ENCODE measurements at places on chromosomes 3 and 15. TPM values are rescaled to one million over a fixed set of nuclear protein-coding genes. Genes with fewer than 3 reads are reported as not detected.

The GOLGA6A gene
- total RNA-seq = 0.06 TPM

The ARPP21 gene
- not detected for total RNA-seq

- no peak for DNase-seq
Observed at GRCh38 chr3:156705761-156706616, 31.6 kb downstream of the TIPARP start.

The GUCA1C gene
- not detected for total RNA-seq

The OSBPL10 gene
- 14.0 TPM for total RNA-seq

DNA sequence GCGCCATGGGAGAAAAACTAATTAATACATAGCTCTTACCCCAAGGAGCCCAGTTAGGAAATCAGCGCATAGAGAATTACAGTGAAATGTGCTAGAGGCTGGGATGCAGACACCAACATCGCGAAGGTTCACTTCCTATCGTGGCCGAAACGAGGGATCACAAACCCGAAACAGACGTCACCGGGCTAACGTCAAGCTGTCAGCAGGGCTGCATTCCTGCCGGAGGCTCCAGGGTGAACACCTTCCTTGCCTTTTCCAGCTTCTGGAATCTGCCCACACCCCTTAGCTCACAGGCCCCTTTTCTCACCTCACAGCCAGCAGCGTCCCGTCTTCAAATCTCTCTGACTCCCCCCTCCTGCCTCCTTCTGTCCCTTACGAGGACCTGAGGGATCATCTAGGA, 13.0 kb downstream of the GP5 start:
- DNase-seq = no peak

The PXK gene
- total RNA-seq = 33.7 TPM

The C3orf70 gene
- 3.6 TPM for total RNA-seq

The NCEH1 gene
- 10.7 TPM for total RNA-seq

- peak; percentile 92 for DNase-seq
Observed at GRCh38 chr15:97009031-97009431, 678.5 kb downstream of the NR2F2 start.

The WDR93 gene
- not detected for total RNA-seq

The HIGD2B gene
- total RNA-seq = not detected

DNA sequence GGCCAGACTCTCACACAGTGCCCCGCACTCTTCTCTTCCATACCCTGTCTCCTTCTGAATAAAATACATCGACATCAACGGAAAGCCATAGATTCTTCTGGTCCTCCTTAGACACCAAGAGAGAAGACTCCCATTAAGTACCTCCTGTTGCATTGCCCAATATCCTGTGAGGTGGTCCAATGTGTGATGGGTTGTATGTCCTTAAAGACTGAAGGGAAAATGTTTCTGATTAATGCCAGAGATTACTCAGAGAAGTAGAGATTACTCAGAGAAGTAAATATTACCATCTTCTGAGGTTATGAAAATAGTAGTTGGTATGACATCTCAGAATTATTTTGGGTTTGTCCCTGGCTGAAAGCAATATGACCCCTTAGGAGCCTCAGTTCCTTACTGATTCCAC, 60.8 kb upstream of the GALNT15 start:
- peak; percentile 9 for DNase-seq

GRCh38 chr3:139710212-139710611, 32.4 kb upstream of the NMNAT3 start:
- no peak for DNase-seq

DNA sequence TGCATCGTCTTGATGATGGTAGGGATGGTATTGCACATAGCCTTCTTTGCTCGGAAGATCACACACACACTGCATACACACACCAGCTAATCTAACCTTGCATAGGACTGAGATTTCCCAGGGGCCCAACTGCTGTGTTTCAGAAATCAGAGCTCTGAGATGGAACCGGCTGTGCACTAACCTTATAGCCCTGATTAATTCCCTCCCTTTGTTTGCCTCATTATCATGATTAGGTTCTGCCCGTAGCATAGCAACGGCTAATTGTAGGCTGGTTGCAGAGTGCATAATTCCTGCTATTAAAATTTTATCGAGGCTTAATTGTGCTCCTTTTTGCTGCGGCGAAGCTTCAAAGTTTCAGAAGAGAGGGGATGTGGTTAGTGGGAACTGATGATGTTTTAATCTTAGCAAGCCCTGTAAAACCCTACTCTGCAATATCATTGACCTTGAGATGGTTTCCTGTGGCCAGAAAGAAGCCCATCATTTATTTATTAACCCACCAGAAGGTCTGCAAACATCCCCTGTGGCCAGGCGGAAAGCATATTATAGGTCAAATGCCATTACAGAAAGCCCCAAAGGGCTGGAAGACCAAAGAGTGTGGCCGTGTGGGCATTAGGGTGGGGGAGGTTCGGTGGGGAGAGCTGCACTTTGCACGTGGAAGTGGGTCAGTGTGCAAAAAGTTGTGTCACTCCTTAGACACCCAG, 56.2 kb upstream of the GLCE start:
- no peak for DNase-seq

The B4GALT4 gene
- total RNA-seq = 15.0 TPM

- no peak for DNase-seq
Observed at GRCh38 chr3:133914839-133915600, 19.3 kb upstream of the RAB6B start.

GRCh38 chr3:171066206-171066605, 39.7 kb upstream of the SLC2A2 start:
- no peak for DNase-seq

The SERPINI2 gene
- total RNA-seq = not detected

GRCh38 chr3:61157414-61157813, 93.8 kb downstream of the FHIT start:
- DNase-seq = no peak

DNA sequence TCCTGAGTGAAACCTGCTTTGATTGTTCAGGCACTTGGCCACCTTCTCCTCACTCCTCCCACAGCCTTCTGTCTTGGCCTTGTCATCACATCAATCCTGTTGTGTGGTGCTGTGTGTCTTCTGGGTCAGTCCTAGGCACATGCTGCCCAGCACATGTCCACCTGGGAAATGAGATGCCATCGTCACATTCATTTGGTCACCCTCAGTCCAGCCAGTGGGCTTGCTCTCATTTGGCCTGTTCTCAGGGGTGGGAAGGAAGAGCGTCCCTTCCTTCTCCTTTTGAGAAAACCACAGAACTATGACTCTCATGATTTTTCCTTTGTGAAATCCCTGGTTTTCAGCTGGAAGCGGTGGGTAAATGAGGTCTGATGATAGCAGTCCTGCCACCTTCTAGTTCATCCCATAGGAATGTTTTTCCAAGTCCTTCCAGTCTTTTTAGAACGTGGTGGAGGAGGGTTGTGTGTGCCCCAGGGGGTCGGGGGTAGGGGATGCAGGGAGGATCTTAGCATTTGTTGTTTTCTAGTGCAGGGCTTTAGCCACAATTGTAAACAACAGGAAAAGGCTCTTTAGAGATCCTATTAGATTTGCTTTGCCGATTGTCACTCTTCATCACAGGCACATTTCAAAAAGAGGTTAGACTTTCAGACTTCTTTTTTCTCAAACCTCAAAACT, 8.4 kb upstream of the PLA1A start:
- DNase-seq = no peak

The NOX5 gene
- total RNA-seq = not detected

DNA sequence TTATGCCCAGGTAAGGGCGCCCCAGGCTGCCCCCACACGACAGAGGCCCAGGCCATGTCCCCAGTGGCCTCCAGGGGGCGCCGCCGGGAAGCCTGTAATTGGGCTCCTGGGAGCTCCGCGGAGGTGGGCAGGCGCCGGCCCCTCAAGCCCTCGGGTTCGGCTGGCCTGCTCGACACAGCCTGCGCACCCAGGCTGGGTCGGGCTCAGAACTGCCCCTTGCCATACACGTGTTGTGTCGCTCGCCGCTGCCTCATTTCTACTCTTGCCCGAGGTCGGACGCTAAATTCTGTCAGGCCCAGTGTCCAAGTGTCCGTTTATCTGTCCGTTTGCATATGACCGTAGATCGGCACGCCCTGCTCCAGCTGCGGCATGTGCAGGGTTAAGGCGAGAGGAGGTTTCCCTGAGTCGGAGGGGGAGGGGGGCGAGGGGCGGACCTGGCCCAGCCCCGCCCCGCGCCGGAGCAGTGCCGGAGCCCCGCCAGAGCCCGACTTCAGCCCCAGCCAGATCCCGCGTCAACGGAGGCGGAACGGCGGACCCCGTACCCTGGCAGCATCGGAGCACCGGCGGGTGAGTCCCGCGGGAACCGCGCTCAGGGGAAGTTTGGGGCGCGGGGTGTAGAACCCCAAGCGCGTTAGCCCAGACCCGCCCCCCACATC, at the start of gene KLHDC8B:
KLHDC8B (plus strand) TSS at position 480 of the 656 bp plus-strand sequence. CDS start 1,172 bp downstream, outside the sequence.
- DNase-seq = peak; percentile 71

The RAD51 gene
- total RNA-seq = 17.9 TPM

The TUSC7 gene
- total RNA-seq = not detected

The STRC gene
- total RNA-seq = not detected

GRCh38 chr3:188306435-188307005, 152.6 kb downstream of the LPP start:
- no peak for DNase-seq

DNA sequence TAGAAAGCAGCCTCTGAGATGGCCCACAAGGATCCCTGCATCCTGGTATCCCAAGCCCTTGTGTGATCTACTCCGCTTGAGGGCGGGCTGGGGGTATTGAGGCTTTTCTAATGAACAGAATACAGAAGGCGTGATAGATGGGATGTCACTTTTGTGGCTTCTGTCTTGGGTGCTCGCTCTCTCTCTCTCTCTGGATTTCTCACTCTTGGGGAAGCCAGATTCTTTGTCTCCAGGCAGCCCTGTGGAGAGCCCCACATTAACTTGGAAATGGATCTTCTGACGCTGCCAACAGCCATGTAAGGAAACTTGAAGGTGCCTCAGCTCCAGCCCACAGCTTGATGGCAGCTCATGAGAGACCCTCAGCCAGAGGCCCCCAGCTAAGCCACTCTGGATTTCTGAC, 26.9 kb upstream of the SEC62 start:
- DNase-seq = no peak

DNA sequence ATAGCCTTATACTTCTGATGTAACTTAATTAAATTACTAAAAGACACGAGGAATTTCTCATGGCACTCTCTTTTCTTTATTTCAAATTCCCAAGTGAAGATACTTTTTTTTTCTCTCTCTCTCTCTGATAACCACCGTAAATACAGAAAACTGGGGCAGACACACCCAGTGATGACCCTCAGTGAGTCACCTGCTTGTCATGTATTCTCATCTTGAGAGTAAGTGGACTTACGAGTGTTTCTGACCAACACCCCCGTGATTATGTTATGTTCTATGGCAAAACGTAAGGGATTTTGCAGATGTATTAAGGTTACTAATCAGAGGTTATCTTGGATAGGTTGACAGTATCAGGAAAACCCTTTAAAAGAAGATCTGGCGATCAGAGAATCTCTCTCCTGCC, 348.8 kb upstream of the ZNF717 start:
- DNase-seq = no peak

Data from Daoy (cell line).